Nephron progenitor cell (in vitro differentiated cells): ENCODE measurements at places on chromosomes 13 and 19.

DNA sequence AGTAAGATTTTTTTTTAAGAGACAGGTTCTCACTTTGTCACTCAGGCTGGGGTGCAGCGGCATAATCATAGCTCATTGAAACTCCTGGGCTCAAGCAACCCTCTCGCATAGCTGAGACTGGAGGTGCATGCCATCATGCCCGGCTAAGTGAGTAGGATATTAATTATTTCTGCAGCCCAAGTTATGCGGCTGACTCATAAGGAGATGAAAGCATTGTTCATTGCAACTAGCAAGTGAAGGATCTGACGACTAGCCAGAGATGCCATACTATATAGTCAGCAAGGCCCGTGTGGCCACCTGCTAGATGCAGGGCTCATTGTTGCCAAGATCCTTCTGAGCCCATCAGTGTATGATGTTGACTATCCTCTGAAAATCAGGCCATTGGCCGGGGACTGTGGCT lies 45.2 kb downstream of the ABCC4 start:
- no peak for DNase-seq
- H3K4me3 ChIP-seq = no peak overlapping the region
- peaks cover 3% of the 10 kb centered on the region for H3K27me3 ChIP-seq
- H3K27ac ChIP-seq = no peak overlapping the region
- H3K36me3 ChIP-seq = peaks cover 28% of the 10 kb centered on the region
- H3K4me1 ChIP-seq = no peaks in the 10 kb centered on the region

DNA sequence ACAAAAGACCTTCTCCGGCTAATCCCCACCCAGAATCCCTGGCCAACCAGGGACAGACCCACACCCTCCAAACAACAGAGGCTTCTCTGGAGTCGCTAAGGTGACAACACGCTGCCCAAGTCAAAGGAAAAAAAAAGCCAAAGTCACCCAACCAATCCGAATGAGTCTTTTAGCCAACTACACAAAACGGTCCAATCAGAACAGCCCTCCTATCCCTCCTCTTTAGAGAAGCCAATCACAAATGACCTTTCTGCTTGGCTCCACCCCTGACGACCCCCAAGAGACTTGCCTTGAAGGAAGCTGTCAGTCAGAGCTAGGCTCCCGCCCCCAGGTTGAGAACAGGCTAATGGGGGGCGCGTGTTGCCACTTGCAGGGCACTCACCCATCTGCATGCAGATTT lies 6.6 kb upstream of the FBXW9 start:
- peak; percentile 66 for DNase-seq
- H3K4me1 ChIP-seq = peaks cover 39% of the 10 kb centered on the region

DNA sequence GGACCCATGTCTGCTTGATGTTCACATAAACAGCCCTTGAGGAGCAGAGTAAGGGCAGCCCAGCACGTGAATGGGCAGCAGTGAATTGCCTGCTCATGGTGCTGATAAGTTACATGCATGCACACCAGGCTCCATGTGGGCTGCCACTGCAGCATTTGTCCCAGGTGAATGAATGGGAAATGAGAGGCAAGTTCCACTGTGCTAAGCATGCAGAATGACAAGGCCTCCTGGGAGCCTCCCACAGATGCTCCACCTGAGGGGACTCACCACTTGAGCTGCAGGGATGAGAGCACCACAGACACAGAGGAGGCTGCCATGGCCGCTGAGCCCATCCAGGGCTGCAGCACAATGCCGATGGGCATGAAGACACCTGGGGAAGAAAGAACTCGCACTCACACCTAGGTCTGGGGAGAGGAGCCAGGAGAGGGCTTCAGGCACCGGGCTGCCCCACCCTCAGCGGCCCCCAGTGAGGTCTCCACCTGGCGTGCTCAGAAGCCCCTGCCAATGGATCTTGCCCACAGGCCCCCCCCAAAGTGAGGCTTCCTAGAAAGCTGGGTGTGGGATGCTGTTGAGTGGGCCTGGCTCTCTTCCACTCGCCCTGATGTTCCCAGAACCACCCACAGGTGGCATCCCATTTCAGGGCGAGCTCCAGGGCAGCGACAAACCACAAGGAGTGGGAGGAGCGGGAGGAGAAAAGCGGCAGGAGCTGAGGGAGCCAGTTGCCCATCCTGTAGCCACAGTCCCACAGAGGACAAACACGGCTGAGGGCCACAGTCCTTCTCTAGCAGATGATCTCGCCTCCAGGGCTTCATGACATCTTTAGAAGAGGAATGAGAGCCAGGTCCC lies 73.8 kb downstream of the CCDC70 start:
- H3K4me1 ChIP-seq = peaks cover 5% of the 10 kb centered on the region
- DNase-seq = peak; percentile 26
- no peaks in the 10 kb centered on the region for H3K27me3 ChIP-seq
- no peak overlapping the region for H3K27ac ChIP-seq

DNA sequence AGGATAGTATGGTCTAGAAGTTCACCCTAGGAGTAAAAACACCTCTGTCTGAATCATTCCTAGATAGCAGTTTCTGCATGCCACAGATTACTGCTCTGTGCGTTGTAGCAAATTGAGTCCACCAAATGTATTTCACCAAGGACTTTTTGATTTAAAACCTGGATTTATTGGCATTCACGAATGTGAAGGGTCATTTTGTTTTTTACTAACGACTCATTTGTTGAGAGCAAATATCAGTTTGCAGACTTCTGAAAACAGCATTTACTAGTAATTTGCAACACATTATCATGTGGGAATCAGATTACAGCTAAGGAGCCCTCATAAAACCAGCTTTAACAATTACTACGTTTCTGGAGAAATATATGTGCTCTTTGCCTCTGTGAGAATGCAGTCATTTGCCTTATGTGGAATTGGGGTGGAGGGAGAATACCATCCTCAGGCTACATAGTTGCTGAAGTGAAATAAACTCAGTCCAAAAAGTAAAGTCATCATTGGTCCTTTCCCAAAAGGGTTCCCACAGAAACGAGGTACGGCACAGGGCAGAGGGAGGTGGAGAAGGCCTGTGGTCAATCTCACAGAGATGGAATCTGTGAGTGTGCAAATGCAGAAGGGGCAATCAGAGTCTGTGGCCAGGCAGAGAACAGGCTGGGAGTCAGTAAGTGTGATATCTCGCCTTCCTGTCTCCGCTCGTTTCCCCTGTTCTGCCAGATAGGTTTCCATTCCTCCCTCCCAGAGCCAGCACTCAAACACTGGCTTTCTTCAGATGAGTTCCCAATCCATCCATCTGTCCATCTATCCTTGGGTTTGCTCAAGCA lies 63.1 kb downstream of the DLEU7 start:
- H3K4me1 ChIP-seq = peaks cover 14% of the 10 kb centered on the region
- no peak for DNase-seq
- H3K36me3 ChIP-seq = peaks cover 15% of the 10 kb centered on the region
- H3K27me3 ChIP-seq = peaks cover 7% of the 10 kb centered on the region

GRCh38 chr13:112194167-112194530 lies 127.2 kb downstream of the SOX1 start:
- no peak for DNase-seq
- H3K4me3 ChIP-seq = no peak overlapping the region
- no peaks in the 10 kb centered on the region for H3K36me3 ChIP-seq
- H3K27ac ChIP-seq = no peak overlapping the region

DNA sequence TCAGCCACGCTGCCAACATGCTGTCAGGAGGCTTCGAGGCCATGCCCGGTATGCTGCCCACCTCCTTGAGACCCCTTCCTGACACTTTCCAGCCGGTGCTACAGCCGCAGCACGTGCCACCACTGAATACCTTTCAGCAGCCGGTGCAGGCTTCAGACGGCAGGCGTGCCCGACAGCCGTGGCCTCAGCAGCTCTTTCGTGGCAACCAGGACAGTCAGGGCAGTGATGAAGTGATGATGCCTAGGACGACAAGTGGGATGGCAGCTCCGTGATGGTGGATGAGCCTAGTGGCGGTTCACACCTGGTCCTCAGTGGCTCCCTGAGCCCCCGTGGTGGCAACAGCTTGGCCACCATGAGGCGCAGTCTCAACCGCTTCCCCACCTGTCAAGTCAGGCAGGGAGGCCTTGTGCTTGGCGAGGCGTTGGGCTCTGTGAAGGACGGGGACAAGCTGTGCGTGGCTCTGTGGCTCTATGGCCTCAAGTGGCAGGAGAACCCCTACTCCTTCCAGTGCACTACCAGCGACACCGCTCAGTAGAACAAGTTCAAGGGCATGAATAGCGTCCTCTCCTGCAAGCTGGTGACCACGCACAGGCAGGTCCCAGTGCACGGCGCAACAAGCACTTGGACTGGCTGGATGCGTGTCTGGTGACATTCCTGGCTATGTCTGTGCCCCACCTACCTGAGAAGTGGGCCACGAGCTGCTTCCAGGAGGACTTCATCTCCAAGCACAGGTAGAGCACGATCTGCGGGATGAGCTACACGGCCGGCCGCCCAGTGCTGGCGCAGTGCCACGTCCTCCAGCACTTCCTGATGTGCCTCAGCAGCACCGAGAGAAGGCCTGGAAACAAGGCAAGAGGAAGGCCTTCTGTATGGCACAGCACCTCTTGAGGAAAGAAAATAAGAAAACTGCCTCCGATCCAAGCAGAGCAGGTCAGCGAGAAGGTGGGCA lies 18.2 kb upstream of the ZNF14 start:
- no peak overlapping the region for H3K4me3 ChIP-seq
- no peak for DNase-seq
- no peaks in the 10 kb centered on the region for H3K4me1 ChIP-seq
- no peaks in the 10 kb centered on the region for H3K36me3 ChIP-seq
- no peaks in the 10 kb centered on the region for H3K27me3 ChIP-seq
- H3K27ac ChIP-seq = no peak overlapping the region

GRCh38 chr13:77853703-77854102 lies 64.9 kb downstream of the EDNRB start:
- H3K36me3 ChIP-seq = no peaks in the 10 kb centered on the region
- H3K4me3 ChIP-seq = no peak overlapping the region
- H3K27ac ChIP-seq = peak overlapping the region; percentile 70
- H3K4me1 ChIP-seq = peaks cover 4% of the 10 kb centered on the region

- no peaks in the 10 kb centered on the region for H3K36me3 ChIP-seq
- H3K4me3 ChIP-seq = no peak overlapping the region
- H3K4me1 ChIP-seq = no peaks in the 10 kb centered on the region
- DNase-seq = no peak
Measured at GRCh38 chr19:28685802-28686201, 527.1 kb downstream of the UQCRFS1 start.

GRCh38 chr19:48271531-48272151 lies 1.8 kb downstream of the ZNF114 start:
- peaks cover 23% of the 10 kb centered on the region for H3K36me3 ChIP-seq
- peaks cover 17% of the 10 kb centered on the region for H3K27me3 ChIP-seq
- DNase-seq = peak; percentile 68
- H3K27ac ChIP-seq = peak overlapping the region; percentile 92

- peak overlapping the region; percentile 42 for H3K27ac ChIP-seq
- H3K4me1 ChIP-seq = peaks cover 22% of the 10 kb centered on the region
- H3K4me3 ChIP-seq = no peak overlapping the region
- H3K36me3 ChIP-seq = no peaks in the 10 kb centered on the region
- DNase-seq = no peak
Measured at GRCh38 chr13:105847527-105848291, 687.8 kb downstream of the EFNB2 start.

DNA sequence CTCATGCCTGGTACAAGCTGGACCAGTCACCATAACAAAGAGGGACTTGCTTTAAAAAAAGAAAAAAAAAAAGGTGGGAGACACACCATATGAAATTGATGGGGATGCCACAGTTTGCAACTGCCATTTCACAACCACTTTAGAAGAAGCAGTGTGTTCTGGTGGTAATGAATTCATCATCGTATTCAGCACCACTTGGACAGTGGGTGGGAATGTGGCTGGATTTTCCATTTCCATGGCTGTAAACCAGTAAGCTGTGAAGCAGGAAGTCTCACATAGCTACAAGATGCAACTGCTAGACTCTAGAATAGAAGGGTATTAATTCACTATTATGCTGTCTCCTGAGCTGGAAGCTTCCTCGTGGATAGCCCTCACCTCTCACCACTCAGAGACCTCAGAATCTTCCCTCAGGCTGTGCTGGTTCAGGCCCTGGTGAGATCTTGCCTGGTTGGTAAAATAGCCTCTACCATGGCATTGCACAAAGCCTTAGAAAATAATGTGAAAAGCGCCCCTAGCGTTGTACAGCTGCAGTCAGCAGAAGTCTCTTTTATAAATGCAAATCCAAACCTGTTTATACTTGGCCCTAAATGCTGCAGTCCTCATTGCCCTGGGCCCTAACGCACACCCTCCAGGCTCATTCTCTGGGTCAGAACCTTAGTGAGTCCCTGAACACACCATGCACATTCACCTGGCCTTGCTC lies 150.7 kb downstream of the KCTD15 start:
- no peak overlapping the region for H3K4me3 ChIP-seq
- no peak overlapping the region for H3K27ac ChIP-seq
- no peak for DNase-seq
- H3K27me3 ChIP-seq = peaks cover 10% of the 10 kb centered on the region

- peaks cover 2% of the 10 kb centered on the region for H3K27me3 ChIP-seq
- H3K4me1 ChIP-seq = peaks cover 41% of the 10 kb centered on the region
- peaks cover 18% of the 10 kb centered on the region for H3K36me3 ChIP-seq
- H3K4me3 ChIP-seq = peak overlapping the region; percentile 84
Measured at GRCh38 chr19:43532571-43532961, 422 bp upstream of the ZNF575 start.

DNA sequence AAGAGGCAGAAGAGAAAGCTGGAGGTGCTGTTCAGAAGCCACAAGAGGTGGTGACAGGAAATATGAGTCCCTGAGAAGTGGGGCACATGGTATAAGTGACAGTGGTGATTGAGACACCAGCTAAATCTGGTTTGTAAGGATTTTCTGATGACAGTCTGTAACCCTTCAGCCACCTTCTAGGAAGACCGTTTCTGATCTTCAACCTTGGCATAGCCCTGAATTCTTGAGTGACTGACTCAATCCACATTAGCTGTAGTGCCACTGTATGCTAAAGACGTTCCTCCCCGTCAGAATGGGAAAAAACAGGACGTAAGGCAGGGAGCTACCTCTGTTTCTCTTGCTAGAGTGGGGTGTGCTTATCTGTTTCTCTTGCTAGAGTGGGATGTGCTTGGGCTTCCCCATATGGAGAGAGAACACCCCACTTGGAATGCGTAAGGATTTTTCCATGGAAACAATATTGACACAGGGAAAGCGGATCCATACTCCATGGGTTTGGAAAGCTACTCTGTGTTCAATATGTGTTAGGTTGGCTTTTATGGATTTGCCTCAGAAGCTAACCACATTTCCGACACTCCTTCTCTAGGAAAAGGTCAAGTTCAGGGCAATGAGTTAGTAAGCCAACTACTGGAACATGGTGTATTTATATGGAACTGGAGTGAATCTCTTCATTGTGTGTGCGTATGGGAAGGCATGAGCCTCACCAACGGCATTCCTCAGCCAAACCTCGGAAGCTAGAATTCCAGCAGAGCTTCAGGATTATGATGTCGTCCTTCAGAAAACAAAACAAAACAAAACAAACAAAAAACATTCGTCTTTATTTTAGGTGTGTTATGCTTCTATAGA lies 948.8 kb upstream of the SLC10A2 start:
- no peak for DNase-seq
- H3K27me3 ChIP-seq = peaks cover 2% of the 10 kb centered on the region
- peaks cover 30% of the 10 kb centered on the region for H3K4me1 ChIP-seq
- no peaks in the 10 kb centered on the region for H3K36me3 ChIP-seq
- no peak overlapping the region for H3K27ac ChIP-seq

GRCh38 chr19:32104850-32105235 lies 240.6 kb upstream of the ZNF507 start:
- peaks cover 10% of the 10 kb centered on the region for H3K36me3 ChIP-seq
- DNase-seq = no peak
- peaks cover 50% of the 10 kb centered on the region for H3K4me1 ChIP-seq
- H3K27me3 ChIP-seq = peaks cover under 1% of the 10 kb centered on the region
- no peak overlapping the region for H3K4me3 ChIP-seq
